ENCODE measurements at places on chromosomes 7 and 10.
A peak's percentile ranks its signal among the peaks of the same experiment; 100 is the strongest.

DNA sequence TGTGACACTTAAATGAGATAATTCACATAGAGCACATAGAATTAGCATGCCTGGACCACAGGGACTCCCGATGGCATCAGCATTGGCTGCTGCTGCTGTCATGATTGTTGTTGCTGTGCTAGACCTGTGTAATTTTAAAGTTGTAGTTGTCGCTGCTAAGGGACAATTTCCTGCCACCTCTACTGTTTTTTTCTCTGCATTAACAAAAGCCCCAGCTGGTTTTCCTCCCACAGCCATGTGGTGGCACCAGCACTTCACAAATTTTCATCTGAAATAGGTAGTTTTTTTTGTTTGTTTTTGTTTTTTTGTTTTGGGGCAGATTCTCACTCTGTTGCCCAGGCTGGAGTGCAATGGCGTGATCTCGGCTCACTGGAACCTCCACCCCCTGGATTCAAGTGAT lies 25.4 kb upstream of the PRXL2A start:
- DNase-seq: no peak

DNA sequence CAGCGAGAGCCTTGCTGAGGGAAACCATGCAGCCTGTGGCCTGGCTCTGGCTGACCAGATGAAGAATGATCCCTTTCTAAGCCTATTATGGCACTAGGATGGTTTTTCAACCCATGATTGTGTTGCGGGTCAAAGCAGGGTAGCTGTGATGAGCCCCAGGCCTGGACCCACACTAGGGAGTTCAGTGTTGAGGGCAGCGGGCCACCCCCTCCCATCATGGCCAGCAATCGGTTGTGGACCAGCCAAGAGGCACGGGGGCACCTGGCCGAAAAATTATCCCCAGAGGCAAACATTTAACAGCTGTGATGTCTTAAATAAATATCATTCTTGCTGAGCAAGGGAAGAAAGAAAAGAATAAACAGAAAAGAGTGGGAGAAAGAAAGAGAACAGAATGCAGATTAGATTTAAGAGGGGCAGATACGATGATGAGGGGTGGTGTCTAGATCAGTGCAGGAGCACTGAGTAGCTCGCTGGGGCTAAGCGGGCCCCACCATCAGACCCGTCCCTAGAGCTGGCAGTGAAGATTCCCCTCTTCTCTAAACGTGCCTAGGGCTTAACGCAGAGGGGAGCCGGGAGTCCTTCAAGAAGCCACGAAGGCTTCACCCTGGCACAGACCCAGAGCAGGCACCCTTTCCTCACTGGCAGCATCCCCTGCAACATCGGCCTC lies 82.7 kb downstream of the SLC37A3 start:
- DNase-seq: no peak

DNA sequence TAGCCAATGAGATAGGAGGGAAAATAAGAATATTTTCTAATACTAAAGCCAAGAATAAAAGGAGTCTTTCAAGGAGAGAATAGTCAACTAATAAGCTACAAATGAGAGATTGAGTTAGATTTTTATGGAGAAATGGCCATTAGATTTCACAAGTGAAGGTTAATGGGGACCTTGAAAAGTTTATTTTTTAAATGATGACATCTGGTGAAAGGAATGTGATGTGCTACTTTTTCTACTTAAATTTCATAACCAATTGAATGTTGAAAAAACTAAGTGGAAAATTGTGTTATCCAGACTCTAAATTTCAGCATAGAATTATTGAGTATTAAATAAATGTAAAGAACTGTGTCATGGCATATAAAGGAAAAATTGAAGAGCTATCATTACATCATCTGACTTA lies 125.7 kb downstream of the TSPAN12 start:
- no peak for DNase-seq

DNA sequence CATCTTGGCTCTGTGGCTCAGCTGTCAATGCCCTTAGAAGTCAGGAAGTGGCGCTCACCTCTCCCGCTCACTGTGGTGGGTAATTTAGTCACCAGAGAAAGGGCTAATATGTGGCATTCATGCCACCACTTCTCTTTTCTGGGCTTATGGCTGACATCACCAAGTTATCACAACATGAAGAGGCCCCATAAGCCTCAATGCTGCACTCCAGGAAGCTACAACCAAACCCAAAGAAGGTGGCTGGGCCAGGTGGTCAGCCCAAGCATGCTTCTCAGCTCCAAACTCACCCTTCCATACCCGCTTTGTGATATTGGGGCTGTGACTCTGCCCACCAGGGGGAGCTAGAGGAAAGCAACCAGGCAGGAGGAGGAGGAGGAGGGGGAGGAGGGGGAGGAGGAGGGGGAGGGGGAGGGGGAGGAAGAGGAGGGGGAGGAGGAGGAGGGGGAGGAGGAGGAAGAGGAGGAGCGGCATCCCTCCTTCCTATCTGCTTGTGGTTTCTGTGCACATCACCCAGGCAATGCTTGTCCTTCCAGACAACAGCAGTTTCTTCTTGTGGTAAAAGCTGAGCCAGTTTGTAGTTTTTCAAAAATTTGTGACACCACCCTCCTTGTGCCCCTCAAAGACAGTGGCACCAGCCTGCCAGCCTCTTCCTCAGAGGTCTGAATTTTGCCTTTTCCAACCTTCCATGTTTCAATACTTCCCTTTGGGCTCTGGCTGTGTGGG lies 42.1 kb downstream of the CYP26A1 start:
- DNase-seq: peak; percentile 5

DNA sequence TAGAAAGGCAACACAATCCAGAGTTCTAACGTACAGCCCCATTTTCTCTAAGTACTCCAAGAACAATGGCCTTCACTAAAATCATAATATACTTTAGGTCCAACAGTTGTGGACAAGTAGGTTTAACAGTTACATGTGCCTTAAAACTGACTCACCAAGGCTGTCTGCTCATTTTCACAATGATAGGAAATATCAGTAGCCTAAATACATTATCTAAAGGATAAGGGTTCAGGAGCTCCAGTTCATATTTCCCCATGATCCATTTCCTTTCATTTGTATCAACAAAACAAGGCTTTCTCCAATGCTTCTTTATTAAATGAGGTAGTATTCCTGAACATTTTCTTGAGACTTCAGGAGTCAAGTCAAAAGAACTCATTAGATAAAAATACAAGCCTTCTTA lies 164.0 kb downstream of the SLC25A13 start:
- no peak for DNase-seq

DNA sequence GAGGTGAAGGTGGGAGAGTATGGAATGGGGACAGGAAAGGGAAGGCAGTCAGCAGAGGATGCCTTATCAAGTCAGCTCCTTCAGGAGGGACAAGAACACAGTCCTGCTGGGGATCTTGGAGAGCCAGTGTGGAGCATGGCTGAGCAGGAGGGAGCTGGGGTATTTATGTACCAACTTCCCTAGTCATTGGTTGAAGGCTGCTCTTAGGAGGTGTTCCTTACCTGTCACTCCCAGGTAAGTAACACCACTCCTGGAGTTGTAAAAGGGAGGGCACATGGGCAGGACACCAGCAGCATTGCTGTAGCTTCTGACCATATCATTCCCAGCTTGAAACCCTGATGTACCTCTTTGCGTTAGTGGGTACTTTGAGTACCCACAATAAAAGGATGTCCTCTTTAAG lies 29.8 kb downstream of the SLC29A3 start:
- DNase-seq: no peak

GRCh38 chr7:44415047-44415446 lies 75.4 kb downstream of the NUDCD3 start:
- no peak for DNase-seq

DNA sequence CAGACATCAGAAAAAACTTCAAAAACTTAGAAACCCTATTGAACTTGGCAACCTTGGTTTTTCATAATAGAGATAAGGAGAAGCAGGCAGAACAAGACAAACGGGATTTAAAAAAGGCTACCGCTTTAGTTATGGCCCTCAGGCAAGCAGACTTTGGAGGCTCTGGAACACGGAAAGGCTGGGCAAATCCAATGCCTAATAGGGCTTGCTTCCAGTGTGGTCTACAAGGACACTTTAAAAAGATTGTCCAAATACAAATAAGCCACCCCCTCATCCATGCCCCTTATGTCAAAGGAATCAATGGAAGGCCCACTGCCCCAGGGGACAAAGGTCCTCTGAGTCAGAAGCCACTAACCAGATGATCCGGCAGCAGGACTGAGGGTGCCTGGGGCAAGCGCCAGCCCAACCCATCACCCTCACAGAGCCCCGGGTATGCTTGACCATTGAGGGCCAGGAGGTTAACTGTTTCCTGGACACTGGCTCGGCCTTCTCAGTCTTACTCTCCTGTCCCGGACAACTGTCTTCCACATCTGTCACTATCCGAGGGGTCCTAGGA lies 115.3 kb downstream of the NRCAM start:
- DNase-seq: no peak

- DNase-seq: no peak
These were observed 525.2 kb downstream of the TNS3 start for GRCh38 chr7:47056731-47057130.

- no peak for DNase-seq
These were observed 228.2 kb downstream of the STK31 start for GRCh38 chr7:23938215-23938614.

DNA sequence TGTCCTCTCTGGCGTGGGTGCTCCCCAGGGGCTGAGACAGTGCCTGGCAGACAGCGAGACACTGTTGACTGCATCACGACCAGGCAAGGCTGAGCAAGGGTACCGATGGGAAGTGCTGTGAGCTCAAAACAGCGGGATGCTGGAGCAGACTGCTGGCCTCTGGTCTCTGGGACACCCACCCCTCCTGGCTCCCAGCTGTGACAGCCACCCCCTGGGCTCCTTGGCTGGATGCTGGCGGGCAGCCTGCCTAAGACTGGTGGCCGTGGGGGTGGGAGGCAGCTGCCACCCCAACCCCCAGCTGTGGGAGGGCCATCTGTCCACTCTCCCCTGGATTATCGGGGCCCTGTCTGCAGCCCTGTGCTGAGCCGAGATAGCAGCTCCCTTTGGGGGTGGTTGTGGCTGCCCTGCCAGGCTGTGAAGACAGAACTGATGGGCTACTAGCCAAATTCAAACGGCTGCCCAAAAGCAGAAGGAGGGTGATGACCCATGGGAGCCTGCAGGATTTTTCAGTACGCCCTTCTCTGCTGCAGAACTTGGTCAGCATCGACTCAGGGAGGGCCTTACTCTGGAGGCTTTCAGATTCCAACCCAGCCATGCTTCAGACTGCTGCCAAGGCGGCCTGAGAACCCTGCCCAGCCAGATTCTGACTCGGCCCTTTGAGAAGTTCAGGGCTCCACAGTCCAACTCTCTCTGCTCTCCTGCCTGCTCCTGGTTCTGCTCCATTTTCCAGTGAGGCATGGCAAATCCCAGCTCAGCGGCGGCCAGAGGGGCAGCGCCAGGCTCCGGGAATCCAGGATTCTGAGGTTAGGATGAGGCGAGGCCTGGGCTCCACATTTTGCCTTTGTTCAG lies 125.3 kb downstream of the NEURL1 start:
- DNase-seq: no peak

- DNase-seq: no peak
These were observed 350.4 kb downstream of the DNAJB6 start for GRCh38 chr7:157687158-157687557.

DNA sequence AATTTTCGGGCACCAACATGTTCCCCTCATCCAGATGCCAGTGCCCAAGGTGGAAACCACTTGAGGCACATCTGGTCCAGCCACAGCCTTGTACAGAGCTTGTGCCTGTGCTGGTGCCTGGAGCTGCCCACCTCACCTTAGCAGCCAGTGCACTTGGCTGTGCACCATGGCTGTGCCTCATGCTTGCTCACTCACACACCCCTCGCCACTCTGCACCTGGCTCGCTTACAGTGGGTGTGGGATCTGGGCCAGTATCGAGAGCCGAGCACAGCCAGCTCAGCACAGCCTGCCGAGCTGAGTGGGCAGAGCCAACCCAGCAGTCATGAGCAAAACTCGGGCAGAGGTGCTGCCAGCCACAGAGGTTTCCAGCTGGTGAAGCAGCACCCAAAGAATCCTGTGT lies 139.9 kb upstream of the NUPR2 start:
- no peak for DNase-seq

GRCh38 chr7:37208528-37208927 lies 240.1 kb downstream of the ELMO1 start:
- peak; percentile 69 for DNase-seq

DNA sequence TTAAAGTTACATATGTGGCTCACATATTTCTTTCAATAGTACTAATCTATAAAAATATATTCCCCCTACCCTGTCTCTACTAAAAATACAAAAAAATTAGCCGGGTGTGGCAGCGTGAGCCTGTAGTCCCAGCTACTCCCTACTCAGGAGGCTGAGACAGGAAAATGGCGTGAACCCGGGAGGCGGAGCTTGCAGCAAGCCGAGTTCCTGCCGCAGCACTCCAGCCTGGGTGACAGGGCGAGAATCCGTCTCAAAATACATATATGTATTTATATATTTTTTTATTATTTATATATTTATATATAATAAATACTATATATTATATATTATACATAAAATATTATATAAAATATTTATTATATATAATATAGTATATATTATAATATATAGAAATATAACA lies 69.7 kb upstream of the GRM3 start:
- no peak for DNase-seq

- no peak for DNase-seq
These were observed 4.0 kb upstream of the PLXNA4 start for GRCh38 chr7:132580277-132580676.

DNA sequence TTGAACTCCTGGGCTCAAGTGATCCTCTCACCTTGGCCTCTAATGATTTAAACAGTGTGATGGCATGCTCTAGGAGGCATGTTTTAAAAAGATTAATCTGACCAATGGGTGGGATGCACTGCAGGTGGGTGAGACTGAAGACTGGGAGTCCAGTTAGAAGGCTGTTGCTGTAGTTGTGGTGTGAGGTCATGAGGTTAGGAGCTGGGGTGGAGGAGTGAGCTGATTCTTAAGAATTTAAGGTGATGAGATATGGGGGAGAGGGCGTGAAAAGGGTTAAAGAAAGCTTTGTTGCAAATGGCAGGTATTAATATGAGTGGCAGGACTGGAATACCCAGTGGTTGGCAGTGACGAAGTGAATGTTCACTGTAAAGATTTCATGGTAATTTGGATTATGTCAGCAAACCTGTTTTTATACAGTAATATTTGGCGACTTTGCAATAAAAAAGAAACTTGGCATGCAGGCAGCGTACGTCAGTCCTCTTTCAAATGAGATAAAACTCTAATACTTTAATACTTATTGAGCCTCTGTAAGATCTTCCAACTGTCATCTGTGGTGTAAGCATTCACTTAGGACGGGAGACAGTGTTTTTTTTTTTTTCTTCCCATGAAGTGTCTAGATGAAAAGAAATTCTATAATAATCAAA lies 72.8 kb upstream of the MTPN start:
- DNase-seq: no peak

GRCh38 chr7:1548438-1548831 lies 7.6 kb downstream of the TMEM184A start:
- no peak for DNase-seq

DNA sequence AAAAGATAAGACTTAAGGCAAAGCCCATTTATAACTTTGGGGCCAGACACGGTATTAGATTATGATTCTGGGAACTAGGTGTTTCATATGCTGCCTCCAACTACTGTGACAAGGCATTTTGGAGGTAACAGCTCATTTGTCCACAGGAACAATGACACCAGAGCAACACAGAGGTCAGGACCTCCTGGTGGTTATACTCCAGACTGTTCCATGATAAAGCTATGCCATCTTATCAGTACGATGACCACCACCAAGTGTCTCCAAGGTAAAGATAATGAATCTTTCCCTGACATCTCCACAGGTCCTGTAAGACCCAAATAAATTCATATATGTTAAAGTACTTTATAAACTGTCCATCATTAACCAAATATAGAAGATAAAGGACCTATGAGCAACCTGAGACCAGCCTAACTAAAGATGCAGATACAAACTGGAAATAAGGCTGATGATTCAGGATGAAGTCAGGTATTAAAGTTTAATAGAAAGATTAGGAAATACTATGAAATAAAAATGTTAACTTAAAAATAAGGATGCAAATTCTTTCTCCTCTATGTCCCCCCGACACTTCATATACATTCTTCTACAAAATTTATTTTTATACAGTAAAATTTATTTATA lies 26.2 kb downstream of the CUL2 start:
- DNase-seq: no peak
